ENCODE measurements at places on chromosomes 4 and X.

DNA sequence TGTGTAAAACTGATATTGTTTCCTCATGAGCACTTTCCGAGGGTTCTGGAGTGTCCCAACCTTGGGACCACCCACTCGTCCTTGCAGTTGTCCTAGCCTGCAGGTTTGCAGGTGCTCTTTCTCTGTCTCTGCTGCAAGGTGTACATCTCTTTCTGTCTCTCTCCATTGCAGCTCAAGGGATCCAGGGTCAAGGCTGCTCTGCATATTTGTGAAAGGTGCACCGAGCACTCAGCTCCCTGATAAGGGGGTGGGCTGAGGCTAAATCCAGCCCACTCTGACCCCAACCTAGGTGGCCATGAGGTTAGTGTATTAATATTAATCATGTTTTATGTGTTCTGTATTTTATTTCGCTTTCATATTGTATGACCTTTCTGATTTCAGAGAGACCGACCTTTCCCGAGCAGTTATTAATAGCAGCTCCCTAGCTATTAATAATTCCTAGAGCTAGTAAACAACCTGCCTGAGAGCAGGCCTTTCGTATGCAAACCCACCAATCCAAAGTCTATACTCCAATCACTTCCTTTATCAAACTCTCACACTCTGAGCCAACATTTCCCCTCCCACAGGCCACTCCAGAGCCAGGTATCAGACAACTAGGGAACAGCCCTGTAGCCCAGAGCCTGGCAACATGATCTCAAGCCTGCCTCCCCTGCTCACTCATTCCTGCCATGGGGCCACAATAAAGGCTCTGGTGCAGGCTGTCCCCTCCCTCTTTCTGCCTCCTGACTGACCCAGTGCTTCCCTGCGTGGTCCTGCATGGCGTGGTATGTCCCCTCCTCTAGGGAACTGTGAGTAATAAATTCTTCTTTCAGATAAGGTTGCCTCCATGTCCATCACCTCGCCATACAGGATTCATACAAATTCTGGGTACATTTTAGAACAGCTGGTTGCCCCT, 73.9 kb downstream of the SLC2A9 start:
- no peak for DNase-seq

GRCh38 chrX:10567136-10567535, 53.2 kb downstream of the MID1 start:
- no peak for DNase-seq

DNA sequence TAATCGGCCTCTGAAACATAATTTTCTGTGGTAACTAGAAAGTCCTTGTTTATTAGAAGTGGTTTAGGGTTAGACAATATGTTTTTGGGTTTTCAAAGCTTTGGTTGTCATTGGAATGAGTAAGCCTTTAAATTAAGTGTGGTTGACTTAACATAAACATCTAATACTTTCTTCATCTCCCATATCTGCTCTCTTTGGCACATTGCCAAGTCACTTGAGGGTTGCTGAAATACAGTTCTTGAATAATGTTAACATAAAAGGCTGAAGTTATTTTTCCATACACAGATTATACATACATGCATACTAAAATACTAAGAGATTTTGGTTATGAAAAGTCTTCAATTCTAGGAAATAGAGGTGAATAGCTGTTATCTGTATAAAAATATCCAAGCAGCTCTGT, 241.7 kb upstream of the BMP3 start:
- DNase-seq = no peak

- DNase-seq = no peak
Observed at GRCh38 chr4:14994242-14994641, 8.0 kb upstream of the CPEB2 start.

GRCh38 chr4:8516061-8516573, 64.1 kb upstream of the GPR78 start:
- no peak for DNase-seq

Data from stimulated activated CD4-positive, alpha-beta T cell treated with anti-CD3 and anti-CD28 coated beads, Interleukin-4, amount 100 ng/mL, for 1 hour (primary cell).